ENCODE measurements at places on chromosomes 13 and 19.

GRCh38 chr19:13093407-13094105, 9.1 kb downstream of the LYL1 start:
- peak; percentile 60 for DNase-seq

DNA sequence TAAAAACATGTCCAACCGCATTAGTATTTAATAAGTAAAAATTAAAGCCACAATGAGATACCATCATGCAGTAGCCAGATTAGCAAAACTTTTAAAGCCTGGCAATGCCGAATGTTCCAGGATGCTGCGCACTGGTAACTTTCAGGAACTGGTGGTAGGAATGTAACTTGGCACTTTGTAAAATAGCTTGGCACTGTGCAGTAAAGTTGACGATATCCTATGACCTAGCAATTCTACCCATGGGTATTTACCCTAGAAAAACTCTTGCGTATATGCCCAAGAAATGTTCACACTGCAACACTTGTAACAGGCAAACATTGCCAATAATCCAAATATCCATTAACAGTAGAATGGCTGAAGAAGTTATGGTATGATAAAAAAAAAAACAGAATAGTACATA, 97.7 kb downstream of the SPACA7 start:
- DNase-seq = no peak

DNA sequence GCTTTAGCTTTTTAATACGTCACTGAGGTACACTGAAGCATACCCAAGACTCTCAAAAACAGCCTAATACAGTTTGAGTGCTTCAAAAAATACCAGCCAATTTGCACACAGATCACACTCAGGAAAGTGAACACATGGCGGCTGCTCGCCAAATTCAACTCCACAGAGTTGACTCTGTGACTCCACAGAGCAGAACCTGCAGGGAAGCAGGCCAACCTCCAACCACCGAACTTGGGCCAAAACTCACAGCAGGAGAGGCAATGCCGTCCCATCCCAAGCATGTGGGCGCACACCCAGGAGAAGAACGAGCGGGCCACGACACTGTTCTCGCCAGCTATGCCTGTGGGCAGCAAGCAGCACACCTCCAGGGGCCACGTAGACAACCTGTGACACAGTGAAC, 21.1 kb downstream of the ELL start:
- DNase-seq = no peak

DNA sequence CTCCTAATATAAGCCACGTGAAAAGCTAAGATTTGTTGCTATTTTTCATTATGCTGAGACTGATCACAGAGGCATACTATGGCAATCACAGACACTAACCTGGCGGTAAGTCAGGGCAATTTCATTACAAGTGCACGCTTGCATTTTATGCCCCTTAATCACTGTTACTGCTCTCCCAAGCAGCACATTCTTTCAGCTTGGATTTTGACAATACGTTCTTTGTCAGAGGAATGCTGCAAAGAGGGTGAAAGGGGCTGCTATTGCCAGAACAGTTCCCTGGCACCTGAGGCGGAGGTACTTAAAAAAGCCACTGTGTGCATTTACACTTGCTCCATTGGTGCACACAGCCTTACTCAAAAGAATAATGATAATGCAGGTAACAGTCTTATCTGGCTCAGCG, 346.6 kb downstream of the RFC3 start:
- no peak for DNase-seq

GRCh38 chr19:8259142-8259921, 48.8 kb downstream of the CD320 start:
- no peak for DNase-seq

- no peak for DNase-seq
Observed at GRCh38 chr13:98972627-98973026, 5.2 kb downstream of the DOCK9 start.

DNA sequence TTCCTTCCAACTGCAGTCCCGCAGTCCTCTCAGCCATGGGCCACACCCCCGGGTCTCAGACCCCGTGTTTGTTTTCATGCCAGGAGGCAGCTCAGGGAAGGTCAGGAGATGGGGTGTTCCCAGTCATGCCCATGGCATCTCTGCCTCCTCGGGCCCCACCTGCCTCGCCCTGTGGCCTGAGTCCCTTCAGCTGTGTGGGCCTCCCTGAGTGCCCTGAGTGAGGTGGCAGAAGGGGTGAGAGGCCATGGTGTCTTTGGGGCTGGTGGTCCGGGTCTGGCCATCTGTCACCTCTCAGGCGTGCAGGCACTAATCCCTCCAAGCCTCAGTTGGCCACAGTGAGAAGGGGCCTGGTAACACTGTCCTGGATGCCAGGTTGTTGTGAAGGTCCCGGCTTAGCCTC, 10.9 kb upstream of the KDM4B start:
- DNase-seq = no peak

DNA sequence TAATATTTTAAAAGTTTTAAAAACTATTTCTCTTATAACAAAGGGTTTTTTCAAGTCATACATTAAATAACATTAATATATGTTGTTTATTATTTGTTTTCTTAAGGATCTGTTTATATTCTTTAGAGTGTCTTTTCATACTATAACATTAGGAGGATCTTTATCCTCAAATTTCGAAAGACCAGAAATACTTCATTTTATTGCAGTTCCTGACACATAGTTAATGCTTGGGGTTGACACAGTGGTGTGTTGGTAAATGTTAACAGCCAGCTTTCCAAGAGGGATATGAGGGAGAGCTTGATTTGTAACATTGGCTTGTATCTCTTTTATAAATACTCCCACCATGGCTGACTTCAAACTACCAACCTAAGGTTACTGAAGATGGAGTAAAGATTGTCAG, 126.6 kb upstream of the KLF5 start:
- DNase-seq = no peak

DNA sequence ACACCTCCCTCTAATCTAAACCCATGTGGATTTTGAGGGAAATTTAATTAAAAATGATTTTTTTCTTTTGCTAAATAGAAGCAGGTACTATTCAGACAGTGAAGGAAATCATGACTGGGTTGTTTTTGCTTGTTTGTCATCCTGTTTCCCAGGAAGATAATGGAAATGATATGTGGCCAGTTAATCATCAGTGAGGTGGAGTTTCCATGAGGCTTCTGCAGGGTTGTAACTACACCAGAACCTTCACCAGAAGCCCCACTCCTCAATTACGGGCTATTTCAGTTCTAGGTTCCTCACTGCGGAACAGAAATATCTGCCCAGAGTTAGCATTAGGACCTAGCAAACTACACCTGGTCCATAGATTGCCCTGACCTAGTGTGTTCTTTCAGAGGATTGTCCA, 394.0 kb downstream of the DLEU7 start:
- DNase-seq = no peak
